ENCODE measurements at places on chromosomes 3 and 15.

GRCh38 chr3:159798951-159799350, 189.7 kb upstream of the IL12A start:
- no peak for DNase-seq

- no peak for DNase-seq
Observed at GRCh38 chr15:70853318-70853972, 512 bp downstream of the LARP6 start.

DNA sequence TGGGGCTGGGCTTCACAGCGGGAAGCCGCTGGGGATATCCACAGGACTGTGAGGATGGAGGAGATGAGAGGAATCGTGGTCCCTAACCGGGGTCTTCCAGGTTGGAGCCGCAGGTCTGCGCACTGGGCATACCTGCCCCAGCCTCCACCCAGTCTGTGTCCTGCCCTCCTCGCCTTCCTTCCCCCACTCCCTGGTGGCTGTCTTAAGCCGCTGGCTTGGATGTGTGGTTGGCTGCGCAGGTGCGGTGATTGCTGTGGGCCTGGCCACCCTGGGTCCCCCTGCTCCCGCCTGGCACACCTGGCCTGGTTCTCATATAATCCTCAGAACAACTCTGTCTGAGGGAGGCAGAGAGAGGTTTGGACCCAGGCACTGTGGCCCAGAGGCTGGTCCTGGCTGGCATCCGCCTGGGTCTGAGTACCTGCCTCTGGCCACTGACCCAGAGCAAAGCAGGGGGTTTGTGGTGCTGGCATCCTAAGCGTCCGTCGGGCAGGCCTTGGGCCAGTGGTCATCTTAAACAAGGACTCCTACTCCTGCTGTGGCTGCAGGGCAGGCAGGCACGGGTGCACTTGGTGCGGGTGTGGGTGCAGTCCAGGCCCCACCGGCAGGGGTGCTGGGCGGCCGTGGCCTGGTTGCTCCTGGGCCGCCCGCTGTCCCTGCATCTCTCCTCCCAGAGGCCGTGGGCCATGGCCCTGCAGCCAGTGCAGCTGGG, 18.7 kb downstream of the PLXNA1 start:
- DNase-seq, result no peak

DNA sequence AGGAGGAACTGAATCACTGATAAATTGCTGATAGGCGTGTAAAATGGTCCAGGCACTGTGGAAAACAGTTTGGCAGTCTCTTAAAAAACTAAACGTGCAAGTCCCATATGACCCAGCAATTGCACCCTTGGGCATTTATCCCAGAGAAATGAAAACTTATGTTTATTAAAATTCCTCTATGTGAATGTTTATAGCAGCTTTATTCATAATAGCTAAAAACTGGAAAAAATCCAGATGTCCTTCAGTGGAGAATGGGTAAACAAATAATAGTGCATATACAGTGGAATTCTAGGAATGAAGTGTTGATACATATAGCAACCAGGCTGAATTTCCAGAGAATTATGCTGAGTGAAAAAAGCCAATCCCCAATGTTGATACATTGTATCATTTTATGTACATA, 482.2 kb upstream of the PDZRN3 start:
- no peak for DNase-seq

- no peak for DNase-seq
Observed at GRCh38 chr3:14133876-14134275, 9.0 kb downstream of the TMEM43 start.

DNA sequence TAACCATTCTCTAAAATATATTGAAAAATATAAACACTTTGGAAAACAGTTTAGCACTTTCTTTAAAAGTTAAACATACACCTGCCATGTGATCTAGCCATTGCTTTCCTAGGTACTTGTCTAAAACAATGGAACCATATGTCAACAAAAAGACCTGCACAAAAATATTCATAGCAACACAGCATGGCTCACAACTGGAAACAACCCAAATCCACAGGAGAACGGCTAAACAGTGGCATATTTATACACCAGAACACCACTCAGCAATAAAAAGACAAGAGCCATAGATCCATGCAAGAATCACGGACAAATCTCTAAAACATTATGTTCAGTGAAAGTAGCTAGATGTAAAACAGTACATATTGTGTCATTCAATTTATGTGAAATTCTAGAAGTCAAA, 221.3 kb upstream of the UBE2E2 start:
- DNase-seq, result no peak

GRCh38 chr15:57505056-57505715, 86.5 kb upstream of the MYZAP start:
- DNase-seq, result no peak

DNA sequence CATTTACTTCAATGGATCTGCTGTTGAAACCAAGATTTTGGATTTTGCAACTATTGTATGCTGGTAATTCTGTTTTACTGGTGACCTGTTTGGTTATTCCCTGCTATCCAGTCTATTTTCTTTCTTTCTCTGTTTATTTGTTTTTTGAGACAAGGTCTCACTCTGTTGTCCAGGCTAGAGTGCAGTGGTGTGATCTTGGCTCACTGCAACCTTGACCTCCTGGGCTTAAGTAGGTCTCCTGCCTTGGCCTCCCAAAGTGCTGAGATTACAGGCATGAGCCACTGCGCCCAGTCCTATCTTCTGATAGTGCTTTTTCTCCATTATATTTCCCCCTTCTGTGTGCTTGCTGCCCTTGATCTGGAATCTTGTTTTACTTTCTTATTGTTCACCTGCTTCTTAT, 15.6 kb downstream of the USP13 start:
- DNase-seq, result no peak

All from stimulated activated CD8-positive, alpha-beta memory T cell treated with anti-CD3 and anti-CD28 coated beads, Interleukin-4, amount 100 ng/mL, for 1 hour (primary cell).